ENCODE measurements at places on chromosomes 2 and 18. TPM values are rescaled to one million over a fixed set of nuclear protein-coding genes. Genes with fewer than 3 reads are reported as not detected.
A peak's percentile ranks its signal among the peaks of the same experiment; 100 is the strongest.

The VWC2L gene
- not detected for total RNA-seq

DNA sequence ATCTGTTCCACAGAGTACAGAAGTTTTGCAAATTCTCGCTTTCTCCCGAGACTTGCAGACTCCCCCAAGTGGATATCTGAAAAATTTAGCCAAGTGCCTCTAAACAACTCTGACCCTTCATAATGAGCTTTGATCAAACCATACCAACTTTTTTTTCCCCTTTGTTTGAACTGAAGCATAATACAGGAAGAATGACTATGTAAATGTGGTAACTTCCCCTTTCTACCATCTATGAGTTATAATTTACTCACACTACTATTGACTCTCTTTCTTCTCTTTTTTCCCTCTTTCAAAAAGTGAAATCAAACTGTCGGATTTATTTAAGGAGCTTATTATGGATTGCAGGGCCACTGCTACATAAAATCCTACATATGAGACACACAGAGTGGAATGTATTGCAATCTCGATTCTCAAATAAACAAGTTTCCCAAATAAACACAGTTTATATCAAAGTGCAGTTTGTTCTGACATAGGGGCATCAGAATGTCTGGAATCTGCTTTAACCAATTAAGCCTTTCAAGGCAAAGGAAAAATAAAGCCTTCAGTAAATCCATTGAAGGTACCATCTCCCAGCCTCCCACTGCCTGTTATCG is 1.4 kb upstream of the ZNF804A start:
- DNase-seq, result no peak

The TACR1 gene
- total RNA-seq, result 1.0 TPM

GRCh38 chr2:168641636-168642035 is 160.8 kb upstream of the NOSTRIN start:
- no peak for DNase-seq

DNA sequence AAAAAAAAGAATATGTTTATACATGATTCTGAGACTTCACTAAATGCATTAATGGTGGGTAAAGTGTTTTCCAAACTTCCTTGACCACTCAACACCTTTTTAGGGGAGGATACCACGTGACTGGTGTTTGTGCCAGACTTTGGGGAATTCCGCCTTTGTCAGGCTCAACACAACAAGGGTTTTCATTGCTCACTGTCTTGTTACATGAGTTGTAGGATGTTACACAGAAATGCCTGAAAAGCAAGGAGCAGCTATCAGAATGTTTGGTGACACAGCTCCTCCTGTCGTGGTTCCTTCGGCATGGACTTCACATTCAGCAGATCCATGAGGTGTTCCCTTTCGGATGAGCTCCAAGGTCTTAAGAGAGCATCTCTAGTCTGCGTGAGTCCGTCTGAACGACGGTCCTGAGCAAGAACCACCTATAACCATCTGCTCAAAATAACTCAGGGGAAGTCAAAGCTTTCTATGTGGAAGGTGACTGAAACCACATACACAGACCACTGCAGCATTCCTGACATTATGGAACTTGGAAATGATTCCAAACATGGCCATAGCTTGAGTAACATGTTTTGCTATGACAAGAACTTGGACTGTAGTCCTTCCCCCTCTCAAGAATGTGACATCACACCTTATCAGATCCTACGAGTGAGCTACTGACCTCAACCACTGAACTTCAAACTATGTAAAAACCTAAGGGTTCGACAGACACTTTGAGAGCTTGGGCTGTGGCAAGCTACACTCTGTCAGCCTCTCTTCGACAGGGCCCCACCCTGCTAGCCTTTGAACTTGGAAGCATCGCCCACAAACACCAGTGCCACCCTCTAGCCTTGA is 57.5 kb downstream of the MCFD2 start:
- DNase-seq, result no peak

- no peak for DNase-seq
Measured at GRCh38 chr18:54742659-54743604, 85.3 kb upstream of the RAB27B start.

- DNase-seq, result no peak
Measured at GRCh38 chr2:12721566-12722446, 5.1 kb downstream of the TRIB2 start.

The RND3 gene
- total RNA-seq, result 80.1 TPM

DNA sequence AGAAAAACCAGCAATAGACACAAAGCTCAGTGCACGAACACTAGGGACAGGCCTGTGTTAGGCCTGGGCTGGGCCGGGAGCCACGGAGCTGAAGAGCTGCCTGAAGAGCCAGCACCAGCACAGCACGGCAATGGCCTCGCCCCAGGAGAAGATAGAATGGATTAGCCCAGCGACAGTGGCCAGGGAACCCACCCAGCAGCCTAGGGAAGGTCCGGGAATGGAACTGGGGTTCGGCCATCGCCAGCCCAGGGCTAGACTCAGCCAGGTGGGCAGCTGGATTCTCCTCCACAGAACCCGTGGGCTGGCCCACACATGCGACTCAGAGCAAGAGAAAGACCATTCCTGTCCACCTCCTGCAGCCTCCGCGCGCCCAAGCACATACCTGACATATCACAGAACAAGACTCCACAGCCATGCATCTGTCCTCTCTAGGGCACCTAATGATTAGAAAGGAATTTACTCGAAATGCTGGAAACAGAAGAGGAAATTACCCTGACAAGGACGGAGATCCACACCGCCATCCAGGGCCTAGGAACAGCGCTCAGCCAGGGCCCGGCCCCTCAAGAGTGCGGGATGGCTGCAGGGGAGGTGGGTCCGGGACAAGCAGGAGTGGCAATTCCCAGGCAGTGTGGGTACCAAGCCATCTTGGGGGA is 82.8 kb downstream of the TMEM18 start:
- DNase-seq, result no peak

- DNase-seq, result no peak
Measured at GRCh38 chr2:98180456-98180855, 93.5 kb downstream of the VWA3B start.

The ZBTB14 gene
- total RNA-seq, result 15.1 TPM

DNA sequence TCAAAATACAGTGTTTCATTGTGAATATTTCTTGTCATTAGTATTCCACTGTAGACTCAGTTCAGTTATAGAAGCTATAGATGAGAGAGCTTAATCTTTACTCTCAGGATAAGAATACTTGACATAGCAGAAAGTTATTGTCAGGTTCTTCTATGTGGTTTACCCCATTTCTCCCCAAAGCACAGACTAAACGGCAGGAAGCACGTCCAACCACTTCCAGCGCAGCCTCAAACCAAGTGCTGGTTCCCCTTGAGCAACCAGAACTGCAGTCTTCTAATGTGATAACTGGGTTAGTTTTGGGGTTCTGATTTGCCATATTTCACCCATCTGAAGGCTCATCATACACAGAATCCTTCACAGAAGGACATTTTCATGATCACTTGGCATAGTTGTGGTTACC is 324.7 kb downstream of the SLC8A1 start:
- DNase-seq, result no peak

DNA sequence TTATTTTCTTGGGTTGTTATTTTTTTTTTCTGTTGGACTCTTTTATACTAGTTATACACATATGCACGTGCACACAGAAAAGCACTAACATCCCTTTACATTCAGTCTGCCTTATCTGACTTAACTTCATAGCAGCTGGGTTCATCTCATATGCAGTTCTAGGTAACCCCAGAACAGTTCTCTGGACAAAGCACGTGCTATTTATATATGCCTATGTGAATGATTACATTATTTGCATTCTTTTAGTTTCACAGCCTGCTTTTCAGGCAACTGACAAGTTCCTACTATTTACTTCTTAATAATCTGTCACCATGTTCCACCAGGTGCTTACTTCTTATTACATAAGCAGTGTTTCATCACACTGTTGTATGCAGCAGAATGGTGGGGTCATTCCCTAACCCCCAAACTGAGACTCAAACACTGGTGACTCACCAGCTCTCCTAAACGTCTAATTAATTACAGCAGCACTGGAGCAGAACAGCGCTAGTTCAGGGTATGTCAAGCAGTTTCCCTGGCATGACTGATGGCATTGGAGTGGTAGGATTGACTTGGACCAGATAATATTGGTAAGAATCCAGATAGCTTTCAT is 372.8 kb downstream of the CLIP4 start:
- DNase-seq, result no peak

The BCL2L11 gene
- total RNA-seq, result 44.4 TPM

DNA sequence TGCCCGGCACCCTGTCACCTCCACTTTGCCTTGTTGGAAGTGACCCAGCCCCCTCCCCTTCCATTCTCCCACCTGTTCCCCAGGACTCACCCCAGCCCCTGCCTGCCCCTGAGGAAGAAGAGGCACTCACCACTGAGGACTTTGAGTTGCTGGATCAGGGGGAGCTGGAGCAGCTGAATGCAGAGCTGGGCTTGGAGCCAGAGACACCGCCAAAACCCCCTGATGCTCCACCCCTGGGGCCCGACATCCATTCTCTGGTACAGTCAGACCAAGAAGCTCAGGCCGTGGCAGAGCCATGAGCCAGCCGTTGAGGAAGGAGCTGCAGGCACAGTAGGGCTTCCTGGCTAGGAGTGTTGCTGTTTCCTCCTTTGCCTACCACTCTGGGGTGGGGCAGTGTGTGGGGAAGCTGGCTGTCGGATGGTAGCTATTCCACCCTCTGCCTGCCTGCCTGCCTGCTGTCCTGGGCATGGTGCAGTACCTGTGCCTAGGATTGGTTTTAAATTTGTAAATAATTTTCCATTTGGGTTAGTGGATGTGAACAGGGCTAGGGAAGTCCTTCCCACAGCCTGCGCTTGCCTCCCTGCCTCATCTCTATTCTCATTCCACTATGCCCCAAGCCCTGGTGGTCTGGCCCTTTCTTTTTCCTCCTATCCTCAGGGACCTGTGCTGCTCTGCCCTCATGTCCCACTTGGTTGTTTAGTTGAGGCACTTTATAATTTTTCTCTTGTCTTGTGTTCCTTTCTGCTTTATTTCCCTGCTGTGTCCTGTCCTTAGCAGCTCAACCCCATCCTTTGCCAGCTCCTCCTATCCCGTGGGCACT is 4.5 kb downstream of the RETREG2 start:
- peak; percentile 62 for DNase-seq

DNA sequence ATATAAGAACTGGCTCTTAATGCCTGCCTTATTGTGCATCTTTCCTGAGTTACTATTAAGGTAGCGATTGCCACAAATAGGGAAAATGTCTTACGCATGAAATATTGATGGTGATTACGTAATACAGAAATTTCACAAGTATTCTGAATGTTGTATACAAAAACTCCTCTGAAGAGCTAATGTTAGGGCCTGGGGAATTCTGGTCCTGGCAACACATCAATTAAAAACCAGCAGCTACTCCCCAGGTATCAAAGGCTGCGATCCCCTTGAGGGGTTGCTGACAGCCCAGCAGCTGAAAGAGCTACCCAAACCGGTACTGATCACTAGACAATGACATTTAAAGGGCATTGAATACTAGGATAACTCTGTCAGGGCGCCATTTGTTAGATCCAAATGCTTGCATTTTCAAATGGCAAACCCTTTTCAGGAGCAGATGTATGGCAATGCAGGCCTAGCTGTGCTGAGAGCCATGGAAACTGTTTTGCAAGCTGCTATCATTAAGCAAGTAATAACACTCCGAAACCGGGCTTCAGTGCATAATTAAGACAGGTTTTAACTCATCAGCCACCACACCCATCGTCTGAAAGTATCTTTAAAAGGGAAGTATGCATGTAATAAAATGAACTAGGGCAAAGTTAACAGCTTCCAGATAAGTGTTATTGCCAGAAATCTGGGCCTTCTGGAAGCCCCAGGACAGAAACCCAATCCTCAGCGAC is 78.4 kb downstream of the CLHC1 start:
- no peak for DNase-seq

DNA sequence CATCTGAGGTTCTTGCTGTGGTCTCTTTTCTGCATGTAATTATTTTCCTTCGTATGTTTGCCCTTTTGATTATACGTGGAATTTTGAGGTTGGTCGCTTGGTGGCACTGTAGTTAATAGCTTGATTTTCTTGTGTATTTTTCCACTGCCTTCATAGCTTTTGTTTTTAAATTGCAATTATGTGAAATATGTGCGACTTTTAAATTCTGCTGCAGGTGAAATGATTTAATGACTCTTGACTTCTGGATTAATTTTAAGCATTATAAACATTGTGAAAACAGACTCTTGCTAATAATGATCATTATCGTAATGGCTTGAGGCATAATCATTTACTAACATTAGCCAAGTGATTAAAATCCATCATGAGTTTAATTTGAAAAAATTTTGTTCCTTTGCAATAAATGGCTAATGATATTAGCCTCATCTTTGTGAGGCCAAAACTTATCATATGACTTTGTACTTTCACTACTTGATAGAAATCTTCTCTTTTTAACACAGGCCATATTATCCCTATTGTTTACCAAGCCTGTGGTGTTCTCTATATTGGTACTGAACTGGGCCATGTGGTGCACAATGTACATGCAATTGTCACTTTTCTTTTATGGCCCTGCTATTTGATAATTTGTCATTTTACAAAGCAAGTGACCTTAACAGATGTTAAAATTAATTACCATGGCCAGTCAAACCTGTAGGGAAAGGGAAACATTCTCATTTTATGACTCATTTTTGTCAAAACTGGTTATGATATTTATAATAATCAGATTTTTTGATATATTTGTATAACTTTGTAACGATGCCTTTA is 62.8 kb upstream of the NEUROD1 start:
- DNase-seq, result no peak

- DNase-seq, result no peak
Measured at GRCh38 chr18:65936678-65937077, 185.9 kb downstream of the CDH7 start.
